ENCODE measurements at places on chromosomes 1 and 21.
A peak's percentile ranks its signal among the peaks of the same experiment; 100 is the strongest.

DNA sequence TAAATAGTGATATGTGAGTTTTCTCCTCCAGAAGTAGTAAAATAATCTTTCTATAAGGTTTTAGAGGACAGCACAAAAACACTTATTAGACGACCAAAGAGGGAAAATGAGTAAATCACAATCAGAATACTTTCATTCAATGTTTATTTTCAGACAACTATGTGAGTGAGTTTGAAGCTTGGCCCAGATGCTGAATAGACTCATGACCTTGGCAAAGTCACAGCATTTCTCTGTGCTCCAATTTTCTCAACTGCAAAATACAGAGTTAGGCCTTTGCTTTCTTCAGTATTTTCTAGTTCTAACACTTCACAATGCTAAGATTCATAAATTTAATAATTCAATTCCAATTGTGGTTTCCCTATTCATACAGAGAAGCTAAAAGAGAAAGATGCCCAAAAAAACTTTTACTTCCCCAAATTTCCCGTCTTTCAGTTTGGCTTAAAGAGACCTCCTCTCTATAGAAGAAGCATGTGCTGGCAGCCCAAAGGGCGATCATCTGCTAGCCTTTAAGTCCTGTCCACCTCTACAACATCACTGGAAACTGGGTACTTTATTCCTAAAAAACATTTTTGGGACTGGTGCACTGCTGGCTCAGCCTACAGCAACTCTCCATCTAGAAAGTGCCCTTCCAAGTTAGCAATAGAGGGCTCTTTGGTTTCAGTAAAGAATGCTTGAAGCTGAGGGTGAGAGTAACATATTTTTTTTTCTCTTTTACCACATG is 116.8 kb upstream of the GORAB start:
- no peak overlapping the region for H3K27ac ChIP-seq
- no peak for DNase-seq
- no peaks in the 10 kb centered on the region for H3K4me1 ChIP-seq
- H3K27me3 ChIP-seq, result no peaks in the 10 kb centered on the region

- H3K27ac ChIP-seq, result no peak overlapping the region
- no peaks in the 10 kb centered on the region for H3K36me3 ChIP-seq
- no peaks in the 10 kb centered on the region for H3K4me1 ChIP-seq
Observed at GRCh38 chr1:90798883-90799282, 81.8 kb upstream of the BARHL2 start.

GRCh38 chr1:185632659-185633423 is 101.3 kb upstream of the HMCN1 start:
- H3K27me3 ChIP-seq, result no peaks in the 10 kb centered on the region
- H3K27ac ChIP-seq, result no peak overlapping the region
- no peak for DNase-seq
- peaks cover 20% of the 10 kb centered on the region for H3K4me1 ChIP-seq

GRCh38 chr1:167345386-167345733 is 124.7 kb downstream of the POU2F1 start:
- no peak overlapping the region for H3K27ac ChIP-seq
- no peaks in the 10 kb centered on the region for H3K27me3 ChIP-seq
- no peak overlapping the region for H3K4me3 ChIP-seq
- H3K4me1 ChIP-seq, result peaks cover 5% of the 10 kb centered on the region

GRCh38 chr1:192311281-192311680 is 5.5 kb upstream of the RGS21 start:
- H3K4me3 ChIP-seq, result no peak overlapping the region
- DNase-seq, result no peak
- H3K27me3 ChIP-seq, result no peaks in the 10 kb centered on the region
- no peaks in the 10 kb centered on the region for H3K4me1 ChIP-seq
- no peak overlapping the region for H3K27ac ChIP-seq

GRCh38 chr1:8059161-8059622 is 33.1 kb upstream of the ERRFI1 start:
- no peak for DNase-seq
- H3K36me3 ChIP-seq, result no peaks in the 10 kb centered on the region
- H3K4me1 ChIP-seq, result no peaks in the 10 kb centered on the region
- H3K27ac ChIP-seq, result no peak overlapping the region

GRCh38 chr1:149962039-149962647 is 25.5 kb upstream of the MTMR11 start:
- no peak overlapping the region for H3K4me3 ChIP-seq
- peak; percentile 84 for DNase-seq
- H3K36me3 ChIP-seq, result peaks cover 55% of the 10 kb centered on the region
- H3K4me1 ChIP-seq, result peaks cover 18% of the 10 kb centered on the region

DNA sequence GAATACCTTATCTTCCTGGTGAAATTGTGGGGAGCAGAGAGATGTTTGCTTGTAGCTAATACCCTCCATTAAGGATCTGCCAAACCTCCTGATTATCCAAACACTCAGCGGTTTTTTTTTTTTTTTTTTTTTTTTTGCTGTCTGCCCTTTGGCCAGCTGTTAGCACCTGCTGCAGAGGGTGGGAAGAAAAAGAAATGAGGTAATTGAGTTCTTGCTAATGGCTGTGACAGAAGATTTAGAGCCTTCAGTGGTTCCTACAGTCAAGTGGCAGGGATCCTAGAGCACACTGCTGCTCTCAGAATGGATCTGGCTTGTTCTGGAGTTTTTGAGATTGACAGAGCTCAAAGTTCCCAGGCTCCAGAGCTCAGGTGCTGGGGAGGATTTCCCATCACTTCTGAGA is 342.5 kb downstream of the DISC1 start:
- H3K4me1 ChIP-seq, result peaks cover 21% of the 10 kb centered on the region
- peaks cover 4% of the 10 kb centered on the region for H3K36me3 ChIP-seq
- no peak overlapping the region for H3K27ac ChIP-seq
- no peak overlapping the region for H3K4me3 ChIP-seq
- H3K27me3 ChIP-seq, result no peaks in the 10 kb centered on the region
- no peak for DNase-seq

DNA sequence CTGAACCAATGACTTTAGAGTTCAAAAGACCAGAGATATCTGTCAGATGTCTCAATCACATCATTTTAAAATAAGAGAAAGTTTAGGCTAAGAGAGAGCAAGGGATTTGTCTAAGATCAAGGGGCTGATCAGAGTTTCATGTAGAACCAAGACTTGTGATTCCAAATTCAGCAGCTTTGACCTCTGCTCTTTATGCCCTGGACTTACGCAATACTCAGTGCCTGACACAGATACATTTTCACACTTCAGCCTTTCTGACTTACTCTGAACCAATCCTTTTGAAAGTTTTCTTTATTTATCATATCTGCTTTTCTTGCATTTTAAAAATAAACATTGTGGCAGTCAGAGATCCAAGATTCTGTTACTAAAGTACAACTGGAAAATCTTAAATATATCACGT is 428.0 kb downstream of the PLPP3 start:
- no peak for DNase-seq
- H3K4me3 ChIP-seq, result no peak overlapping the region
- no peak overlapping the region for H3K27ac ChIP-seq
- no peaks in the 10 kb centered on the region for H3K4me1 ChIP-seq
- no peaks in the 10 kb centered on the region for H3K36me3 ChIP-seq

DNA sequence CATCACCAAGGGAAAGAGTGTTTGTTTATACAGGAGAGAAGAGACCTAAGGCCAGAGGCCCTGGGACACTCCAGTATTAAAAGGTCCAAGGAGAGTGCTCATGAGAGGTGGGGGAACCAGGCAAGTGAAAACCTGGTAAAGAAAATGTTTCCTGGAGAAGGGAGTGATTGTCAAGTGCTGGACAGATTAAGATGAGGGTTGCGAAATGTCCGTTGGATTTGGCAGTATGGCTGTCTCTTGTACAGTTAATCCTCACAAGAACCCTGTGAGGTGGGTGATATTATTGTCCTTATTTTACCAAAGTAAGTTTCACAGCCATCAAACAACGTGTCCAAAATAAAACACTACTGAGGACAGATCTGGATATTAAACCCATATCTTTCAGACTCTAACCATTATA is 44.2 kb downstream of the RPAP2 start:
- no peak for DNase-seq
- no peak overlapping the region for H3K4me3 ChIP-seq
- H3K27me3 ChIP-seq, result no peaks in the 10 kb centered on the region
- H3K27ac ChIP-seq, result no peak overlapping the region
- H3K4me1 ChIP-seq, result peaks cover 14% of the 10 kb centered on the region
- peaks cover 48% of the 10 kb centered on the region for H3K36me3 ChIP-seq

- no peak overlapping the region for H3K27ac ChIP-seq
- no peak overlapping the region for H3K4me3 ChIP-seq
Observed at GRCh38 chr1:221520250-221520649, 221.6 kb downstream of the DUSP10 start.

- no peaks in the 10 kb centered on the region for H3K36me3 ChIP-seq
- H3K27me3 ChIP-seq, result peaks cover 24% of the 10 kb centered on the region
- no peak for DNase-seq
- no peak overlapping the region for H3K4me3 ChIP-seq
- H3K4me1 ChIP-seq, result no peaks in the 10 kb centered on the region
Observed at GRCh38 chr1:229894532-229894931, 172.5 kb upstream of the GALNT2 start.

GRCh38 chr21:14543983-14544382 is 2.1 kb downstream of the SAMSN1 start:
- H3K4me1 ChIP-seq, result peaks cover 45% of the 10 kb centered on the region
- peak; percentile 67 for DNase-seq
- no peaks in the 10 kb centered on the region for H3K27me3 ChIP-seq
- peak overlapping the region; percentile 95 for H3K4me3 ChIP-seq
- H3K36me3 ChIP-seq, result peaks cover 38% of the 10 kb centered on the region
- peak overlapping the region; percentile 92 for H3K27ac ChIP-seq

DNA sequence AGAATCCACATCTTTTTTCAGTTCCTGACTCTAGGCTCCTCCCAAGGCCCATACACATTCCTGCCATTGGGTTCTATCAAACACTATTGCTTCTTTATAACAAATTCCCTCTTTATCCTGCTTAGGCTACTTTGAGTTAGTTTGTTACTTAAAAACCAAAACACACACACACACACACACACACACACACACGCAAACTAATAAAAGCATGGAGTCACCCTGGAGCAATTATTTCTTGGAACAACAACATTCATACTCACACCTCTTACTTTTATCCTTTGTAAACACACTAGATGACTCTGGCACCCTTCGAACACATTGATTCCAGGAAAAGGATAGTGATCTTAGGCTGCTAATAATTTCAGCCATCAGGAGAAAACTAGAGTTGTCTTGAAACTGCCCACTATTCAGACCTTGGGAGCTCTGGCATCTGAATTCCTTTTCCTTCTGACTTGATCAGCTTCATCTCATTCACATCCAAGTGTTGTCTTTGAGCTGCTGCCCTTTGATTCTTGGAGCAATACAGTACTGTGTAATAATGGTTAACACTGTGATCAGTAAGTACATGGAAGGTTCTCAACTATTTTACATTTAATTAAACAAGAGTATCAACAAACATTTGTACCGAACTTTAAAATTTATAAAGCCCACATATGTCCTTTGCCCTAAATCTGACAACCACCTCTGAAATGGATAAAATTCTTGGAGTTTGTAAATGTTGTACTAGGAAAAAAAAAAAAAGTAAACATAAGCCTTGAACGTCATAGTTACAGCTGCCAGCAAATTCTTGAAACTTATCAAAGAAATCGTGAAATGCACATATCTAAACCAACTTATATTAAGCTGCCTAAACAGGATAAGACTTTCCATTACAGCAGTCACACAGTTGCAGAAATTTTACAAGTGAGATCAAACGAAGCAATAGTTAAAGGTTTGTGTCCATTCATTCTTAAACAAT is 2.8 kb upstream of the SEC22B start:
- peaks cover 11% of the 10 kb centered on the region for H3K4me1 ChIP-seq
- no peaks in the 10 kb centered on the region for H3K36me3 ChIP-seq
- H3K27ac ChIP-seq, result no peak overlapping the region
- H3K4me3 ChIP-seq, result no peak overlapping the region
- DNase-seq, result no peak

DNA sequence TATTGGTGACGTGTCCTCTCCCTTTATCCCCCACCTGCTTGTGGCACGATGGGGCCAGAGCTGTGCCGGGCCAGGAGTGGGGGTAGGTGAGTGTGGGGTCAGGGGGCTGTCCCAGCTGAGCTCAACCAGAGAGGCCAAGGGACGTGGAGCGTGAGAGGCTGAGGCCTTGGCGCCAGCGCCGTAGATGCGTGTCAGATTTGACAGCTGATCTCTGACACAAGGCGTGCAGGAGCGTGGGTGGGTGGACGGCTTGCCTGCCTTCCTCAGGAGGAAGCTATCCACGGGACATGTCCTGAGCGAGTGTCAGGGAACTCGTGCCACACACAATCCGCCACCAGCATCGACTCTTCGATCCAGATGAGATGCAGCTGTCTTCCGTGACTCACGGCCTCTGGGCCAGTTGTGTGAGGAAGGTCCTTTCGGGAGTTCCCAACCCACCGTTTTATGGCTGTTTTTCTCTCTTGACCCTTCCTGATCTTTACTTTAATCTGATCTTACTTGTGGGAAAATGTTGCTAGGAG is 56.7 kb downstream of the SPSB1 start:
- peaks cover 2% of the 10 kb centered on the region for H3K36me3 ChIP-seq

DNA sequence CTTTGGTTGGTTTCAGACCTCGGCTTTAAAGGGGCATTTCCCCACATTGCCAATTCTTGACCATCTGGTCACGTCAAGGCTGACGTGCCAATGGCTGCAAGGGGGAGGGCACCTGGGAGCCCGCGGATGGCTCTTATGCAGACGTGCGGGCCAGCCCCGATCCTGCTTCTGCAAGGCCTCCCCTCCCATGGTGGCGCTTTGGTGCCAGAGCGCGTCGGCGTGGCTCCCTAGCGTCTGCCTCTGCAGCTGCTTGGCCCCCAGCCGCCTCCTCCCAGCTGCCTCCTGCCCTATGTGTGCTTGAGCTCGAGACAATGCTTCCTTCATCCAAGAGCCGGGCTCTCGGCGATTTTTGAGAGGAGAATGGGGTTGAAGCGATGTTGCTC is 29.1 kb downstream of the SKI start:
- no peak for DNase-seq
- H3K4me1 ChIP-seq, result peaks cover 35% of the 10 kb centered on the region
- H3K4me3 ChIP-seq, result no peak overlapping the region
- no peaks in the 10 kb centered on the region for H3K27me3 ChIP-seq
- H3K36me3 ChIP-seq, result peaks cover 39% of the 10 kb centered on the region

GRCh38 chr1:203085528-203086406 is at the start of gene MYOG:
MYOG (minus strand) TSS chr1:203086012; CDS start chr1:203085961, 51 bp downstream.
- no peak for DNase-seq
- H3K36me3 ChIP-seq, result no peaks in the 10 kb centered on the region
- H3K27me3 ChIP-seq, result peaks cover 9% of the 10 kb centered on the region
- peaks cover 5% of the 10 kb centered on the region for H3K4me1 ChIP-seq
- no peak within 1 kb of the TSS for H3K4me3 ChIP-seq

DNA sequence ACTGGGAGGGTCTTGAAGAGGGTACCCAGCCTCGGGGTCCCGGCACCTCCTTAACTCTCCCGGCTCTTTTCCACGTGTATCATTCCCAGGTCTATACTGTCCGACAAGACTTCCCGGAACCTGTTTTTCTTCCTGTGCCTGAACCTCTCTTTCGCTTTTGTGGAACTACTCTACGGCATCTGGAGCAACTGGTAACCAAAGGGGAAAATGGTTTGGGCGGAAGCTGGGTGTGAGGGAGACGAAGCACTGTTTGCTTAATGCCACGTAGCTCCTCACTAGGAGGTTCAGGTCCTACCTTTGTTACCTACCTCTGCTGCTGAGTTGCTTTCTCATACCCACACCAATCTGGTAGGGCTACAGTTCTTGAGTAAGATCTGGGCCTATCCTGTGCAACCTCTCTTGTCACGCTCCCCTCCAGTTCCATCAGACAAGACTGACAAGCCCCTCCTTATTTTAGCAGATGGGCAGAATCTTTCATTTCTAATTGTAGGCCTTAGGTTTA is 642 bp downstream of the SLC30A7 start:
- H3K4me3 ChIP-seq, result peak overlapping the region; percentile 100
- no peaks in the 10 kb centered on the region for H3K27me3 ChIP-seq
- peaks cover 37% of the 10 kb centered on the region for H3K36me3 ChIP-seq

GRCh38 chr1:76892675-76893074 is 25.4 kb downstream of the ST6GALNAC5 start:
- no peak overlapping the region for H3K4me3 ChIP-seq
- no peak for DNase-seq
- H3K27ac ChIP-seq, result no peak overlapping the region
- peaks cover 8% of the 10 kb centered on the region for H3K27me3 ChIP-seq
- H3K4me1 ChIP-seq, result no peaks in the 10 kb centered on the region

All from activated CD4-positive, alpha-beta T cell treated with anti-CD3 and anti-CD28 coated beads, Interleukin-2, amount 10 ng/mL, durations not matched to agents 24 days and 14 days (primary cell).